Ecto neural progenitor cell (in vitro differentiated cells): ENCODE measurements at places on chromosomes 13 and 19.

- DNase-seq: no peak
Measured at GRCh38 chr13:33135097-33135496, 118.9 kb downstream of the KL start.

- DNase-seq: no peak
Measured at GRCh38 chr19:3670796-3671679, 29.2 kb downstream of the PIP5K1C start.

GRCh38 chr13:36986462-36987240, 12.5 kb downstream of the ALG5 start:
- DNase-seq: no peak

- no peak for DNase-seq
Measured at GRCh38 chr19:6109947-6110346, 353 bp downstream of the RFX2 start.

DNA sequence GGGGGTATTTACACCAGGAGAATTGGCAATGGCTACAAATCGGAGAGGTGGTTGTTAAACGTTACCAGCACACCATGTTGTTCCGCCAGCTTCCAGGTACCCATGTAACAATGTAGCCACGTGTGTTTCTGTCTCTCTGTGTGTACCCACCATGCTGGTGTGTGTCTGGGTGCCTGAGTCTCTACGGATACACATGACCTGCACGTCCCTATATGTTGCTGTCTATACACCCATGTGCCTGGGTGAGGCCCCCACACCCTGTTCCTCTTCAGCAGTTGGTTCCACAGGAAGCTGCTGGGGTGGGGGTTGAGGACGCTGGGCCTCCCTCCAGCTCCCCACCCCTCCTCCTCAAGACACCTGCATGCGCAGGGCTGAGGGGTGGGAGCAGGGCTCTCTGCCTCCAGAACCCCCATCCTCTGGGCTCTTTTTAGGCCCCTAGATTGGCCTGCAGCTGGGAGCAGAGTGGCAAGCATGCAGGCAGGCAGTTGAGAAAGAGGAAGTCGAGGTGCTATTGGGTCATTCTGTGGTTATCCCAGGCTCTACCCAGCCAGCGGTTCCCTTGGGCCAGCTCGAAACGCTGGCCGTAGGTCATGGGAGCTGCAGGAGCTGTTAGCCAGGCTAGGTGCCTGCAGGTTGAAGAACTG, at the start of gene ARHGEF18:
Gene ARHGEF18 (plus strand): TSS at position 351 of the 644 bp plus-strand sequence. CDS start 13,954 bp downstream, outside the sequence.
- DNase-seq: no peak
